ENCODE measurements at places on chromosomes 16 and 17. TPM values are rescaled to one million over a fixed set of nuclear protein-coding genes. Genes with fewer than 3 reads are reported as not detected.

- DNase-seq: peak; percentile 89
- H3K4me1 ChIP-seq: peaks cover 3% of the 10 kb centered on the region
- no peaks in the 10 kb centered on the region for H3K36me3 ChIP-seq
- H3K27me3 ChIP-seq: no peaks in the 10 kb centered on the region
Observed at GRCh38 chr17:7573324-7574080, 5.9 kb upstream of the CD68 start.

- no peaks in the 10 kb centered on the region for H3K27me3 ChIP-seq
- no peaks in the 10 kb centered on the region for H3K36me3 ChIP-seq
Observed at GRCh38 chr16:67086822-67087221, 22.9 kb upstream of the PHAF1 start.

- no peak overlapping the region for H3K4me3 ChIP-seq
- no peak for DNase-seq
- H3K27ac ChIP-seq: no peak overlapping the region
- no peaks in the 10 kb centered on the region for H3K27me3 ChIP-seq
- H3K4me1 ChIP-seq: no peaks in the 10 kb centered on the region
Observed at GRCh38 chr16:27826081-27826892, 237.2 kb downstream of the GSG1L start.

- H3K4me1 ChIP-seq: no peaks in the 10 kb centered on the region
- no peak overlapping the region for H3K4me3 ChIP-seq
- DNase-seq: no peak
- no peaks in the 10 kb centered on the region for H3K27me3 ChIP-seq
- H3K36me3 ChIP-seq: no peaks in the 10 kb centered on the region
Observed at GRCh38 chr17:15392326-15392741, 50.9 kb upstream of the TEKT3 start.

DNA sequence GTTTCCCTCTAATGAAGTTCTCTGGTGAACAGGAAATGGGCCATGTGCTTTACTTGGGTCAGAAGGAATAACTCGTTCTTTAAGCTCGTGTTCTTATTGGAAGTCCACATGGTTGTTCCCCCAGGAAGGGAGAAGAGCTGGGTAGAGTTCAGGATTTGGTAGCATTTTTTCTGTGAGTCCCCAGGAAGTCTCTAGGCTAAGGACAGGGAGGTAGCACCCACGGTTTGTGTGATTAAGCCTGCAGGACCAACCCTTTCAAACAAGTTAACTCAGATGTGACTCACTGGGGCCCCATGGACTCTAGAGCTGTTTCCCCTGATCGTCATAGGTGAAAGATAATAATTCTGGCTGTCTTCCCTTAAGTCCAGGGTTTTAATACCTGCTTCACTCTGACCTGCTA lies 16.4 kb downstream of the SAP30BP start:
- no peaks in the 10 kb centered on the region for H3K4me1 ChIP-seq
- no peak overlapping the region for H3K27ac ChIP-seq
- no peaks in the 10 kb centered on the region for H3K27me3 ChIP-seq
- no peak for DNase-seq
- no peaks in the 10 kb centered on the region for H3K36me3 ChIP-seq

DNA sequence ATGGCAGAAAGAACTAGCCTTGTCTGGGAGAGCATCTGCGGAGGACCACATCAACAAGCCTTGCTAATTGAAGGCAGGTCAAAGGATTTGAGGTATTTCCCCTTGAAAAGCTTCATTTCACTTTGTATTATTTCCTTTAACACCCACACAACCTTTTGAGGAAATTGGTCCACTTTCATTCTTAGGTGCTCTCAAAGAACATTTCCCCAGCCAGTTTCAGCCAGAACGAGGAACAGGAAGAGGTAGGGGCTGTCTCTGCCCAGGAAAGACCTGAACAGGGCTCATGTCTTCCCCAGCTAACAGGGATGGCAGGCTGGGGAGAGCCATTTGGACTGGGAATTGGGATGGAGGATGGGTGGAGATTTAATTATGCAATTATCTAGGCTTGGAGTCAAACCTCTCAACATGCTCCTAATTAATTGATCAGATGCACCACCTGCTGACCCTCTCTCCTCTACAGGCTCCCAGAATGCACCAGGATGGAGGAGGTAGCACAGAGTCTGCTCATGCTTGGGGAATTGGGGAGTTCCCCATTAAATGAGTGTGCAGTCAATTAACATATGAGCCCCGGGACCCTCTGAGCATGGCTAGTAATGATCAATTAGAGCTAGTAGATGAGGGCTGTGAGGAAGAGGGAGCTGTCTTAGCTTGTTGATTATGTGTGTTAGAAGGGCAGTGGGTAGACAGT lies 84.6 kb downstream of the GP2 start:
- no peak overlapping the region for H3K4me3 ChIP-seq
- no peak for DNase-seq
- no peaks in the 10 kb centered on the region for H3K36me3 ChIP-seq
- no peaks in the 10 kb centered on the region for H3K4me1 ChIP-seq

- no peaks in the 10 kb centered on the region for H3K27me3 ChIP-seq
- peak; percentile 42 for DNase-seq
- no peak overlapping the region for H3K4me3 ChIP-seq
Observed at GRCh38 chr17:50265690-50266315, 8.5 kb upstream of the TMEM92 start.

GRCh38 chr17:44065668-44066203 lies 735 bp downstream of the LSM12 start:
- no peak for DNase-seq
- H3K4me1 ChIP-seq: peaks cover 3% of the 10 kb centered on the region
- H3K27ac ChIP-seq: peak overlapping the region; percentile 88
- no peaks in the 10 kb centered on the region for H3K27me3 ChIP-seq
- peak overlapping the region; percentile 64 for H3K4me3 ChIP-seq

DNA sequence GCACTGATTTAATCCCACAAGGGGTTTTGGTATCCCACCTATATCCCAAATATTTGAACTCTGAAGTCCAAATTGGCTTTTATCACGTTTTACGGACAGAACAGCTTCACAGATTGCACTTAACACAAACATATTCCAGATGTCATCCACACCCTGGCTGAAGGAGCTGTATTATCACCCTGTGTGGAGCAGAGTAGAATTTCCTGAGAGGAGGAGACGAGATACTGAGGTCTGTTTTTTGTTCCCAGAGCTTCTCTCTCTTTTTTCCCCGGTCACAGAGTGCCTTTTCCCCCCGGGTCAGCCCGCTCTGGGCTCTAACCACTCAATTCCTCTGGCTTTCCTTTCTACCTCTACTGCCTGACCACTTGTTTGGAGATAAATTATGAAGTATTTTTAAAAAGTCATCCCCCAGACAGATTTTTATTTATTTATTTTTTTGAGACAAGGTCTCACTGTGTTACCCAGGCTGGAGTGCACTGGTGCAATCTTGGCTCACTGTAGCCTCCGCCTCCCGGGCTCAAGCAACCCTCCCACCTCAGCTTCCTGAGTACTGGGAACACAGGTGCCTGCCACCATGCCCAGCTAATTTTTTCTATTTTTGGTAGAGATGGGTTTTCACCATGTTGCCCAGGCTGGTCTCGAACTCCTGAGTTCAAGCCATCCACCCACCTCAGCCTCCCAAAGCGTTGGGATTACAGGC lies 30.7 kb downstream of the DNAH2 start:
- H3K27me3 ChIP-seq: no peaks in the 10 kb centered on the region
- H3K36me3 ChIP-seq: no peaks in the 10 kb centered on the region
- H3K27ac ChIP-seq: no peak overlapping the region
- peaks cover 3% of the 10 kb centered on the region for H3K4me1 ChIP-seq

Gene CDH11
- total RNA-seq: 548 TPM

Gene CLEC18A
- total RNA-seq: 1.2 TPM
